ENCODE measurements at places on chromosomes 12 and 14.

- peak; percentile 25 for DNase-seq
Observed at GRCh38 chr14:76710056-76711010, 50.9 kb upstream of the VASH1 start.

GRCh38 chr14:101947577-101947903 is 16.8 kb upstream of the DYNC1H1 start:
- no peak for DNase-seq

DNA sequence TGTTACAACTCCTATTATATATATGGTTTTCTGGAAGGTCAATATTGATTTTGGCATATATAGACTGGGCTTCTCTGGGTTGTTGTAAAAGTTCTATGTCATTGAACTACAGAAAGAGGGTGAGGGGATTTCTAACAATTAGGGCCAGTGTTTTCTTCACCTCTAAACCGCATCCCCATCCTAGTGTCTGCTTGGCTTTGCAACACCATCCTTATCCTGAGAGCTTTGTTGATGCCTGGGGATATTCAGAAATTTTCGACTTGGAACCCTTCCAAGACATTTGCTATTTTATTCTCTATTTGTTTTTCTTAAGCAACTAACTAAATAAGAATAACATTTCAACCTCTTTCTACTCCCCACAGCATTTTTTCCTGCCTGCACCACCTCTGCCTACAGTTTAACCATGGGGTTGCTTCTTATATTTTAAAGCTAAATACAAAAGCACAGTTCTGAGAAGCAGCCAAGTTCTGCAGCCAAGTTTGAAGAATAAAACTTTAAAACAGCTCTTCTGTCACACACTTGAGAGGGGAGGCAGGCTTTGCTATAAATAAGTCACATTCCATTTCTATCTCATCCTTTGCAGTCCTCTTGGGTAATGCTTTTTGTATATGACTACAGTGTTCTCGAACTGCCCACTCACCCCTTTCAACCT is 53.4 kb downstream of the RGS6 start:
- DNase-seq: no peak

DNA sequence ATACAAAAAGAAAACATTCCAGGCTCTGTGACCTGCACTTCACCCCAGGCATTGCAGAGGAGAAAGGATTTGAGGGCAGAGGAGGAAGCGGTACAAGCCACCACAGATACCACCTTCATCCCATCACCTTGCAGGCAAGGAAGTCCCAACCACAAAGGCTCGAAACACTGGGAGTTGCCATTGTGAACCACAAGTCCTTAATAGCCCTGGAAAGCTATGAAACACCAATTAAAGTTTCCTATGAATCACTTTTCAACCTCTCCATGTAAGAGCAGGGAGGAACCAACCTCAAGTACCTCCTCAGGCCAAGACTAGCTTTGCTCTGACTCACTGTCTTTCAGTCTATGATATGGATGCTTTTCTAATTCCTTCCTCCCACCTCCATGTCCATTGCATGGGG is 27.0 kb downstream of the MAP3K9 start:
- DNase-seq: peak; percentile 26

GRCh38 chr14:66662374-66662773 is 154.4 kb downstream of the GPHN start:
- no peak for DNase-seq

DNA sequence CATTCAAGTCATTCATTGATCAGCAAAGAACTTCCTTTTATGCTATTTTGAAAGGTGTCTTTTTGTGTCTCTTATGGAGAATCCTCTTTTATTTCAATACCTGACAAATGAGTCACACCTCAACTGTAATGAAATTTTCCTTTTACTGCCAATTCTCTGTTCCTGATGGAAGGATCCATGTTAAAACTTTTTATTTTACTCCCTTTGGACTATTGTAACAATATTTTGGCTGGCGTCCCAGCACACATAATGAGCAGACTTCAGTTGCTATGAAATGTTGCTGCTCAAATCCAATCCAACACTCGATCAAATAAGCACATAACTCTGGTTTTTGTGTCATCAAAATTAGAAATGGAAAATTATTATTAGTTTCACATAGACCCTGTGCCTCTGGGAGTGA is 21.9 kb upstream of the SLC15A5 start:
- DNase-seq: no peak

GRCh38 chr14:100144645-100144995 is 14.8 kb downstream of the DEGS2 start:
- DNase-seq: no peak

DNA sequence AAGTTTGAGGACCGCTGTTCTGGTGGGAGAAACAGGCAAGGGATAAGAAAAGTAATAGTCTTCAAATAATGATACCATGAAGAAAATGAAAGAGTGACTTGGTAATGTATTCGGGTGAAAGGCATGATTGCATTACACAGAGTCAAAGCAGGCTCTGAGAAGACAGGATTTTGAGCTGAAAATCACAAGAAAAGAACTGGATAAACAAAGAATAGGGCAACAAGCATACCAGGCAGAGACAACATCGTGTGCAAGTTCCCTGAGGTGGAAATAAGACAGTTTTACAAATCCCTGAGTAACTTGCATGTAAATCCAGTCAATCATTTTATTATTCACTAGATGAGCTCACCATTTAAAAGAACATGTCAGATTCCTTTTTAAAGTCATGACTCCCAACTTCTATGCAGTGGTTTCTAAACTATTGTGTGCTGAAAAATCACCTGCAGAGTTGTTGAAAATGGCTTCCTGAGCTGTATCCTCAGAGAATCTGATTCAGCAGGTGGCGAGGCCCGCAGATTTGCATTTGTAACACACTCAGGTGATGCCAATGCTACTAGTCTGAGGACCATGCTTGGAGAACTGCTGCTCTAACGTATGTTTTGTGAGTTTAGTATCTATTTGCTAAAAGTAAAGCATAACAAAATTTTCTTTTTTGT is 133.0 kb upstream of the ABCD2 start:
- no peak for DNase-seq

DNA sequence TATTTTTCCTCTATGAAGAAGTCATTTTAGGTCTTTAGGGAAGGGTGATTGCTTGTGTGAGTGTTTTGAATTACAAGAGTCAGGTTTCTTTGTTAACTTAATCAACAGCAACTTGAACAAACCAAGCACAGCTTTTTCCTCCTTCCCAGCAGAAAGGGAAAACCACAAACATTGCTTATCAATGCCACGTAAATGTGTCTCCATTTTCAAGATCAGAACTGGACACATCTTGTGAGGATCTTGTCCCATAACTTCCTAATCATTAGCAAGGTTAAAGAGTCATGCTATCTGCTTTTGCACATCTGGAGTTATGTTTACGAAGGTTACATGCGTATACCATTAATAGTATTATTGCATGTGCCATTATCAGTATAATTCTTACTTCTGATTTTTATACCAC is 248.0 kb upstream of the FLRT2 start:
- DNase-seq: no peak

GRCh38 chr12:84964048-84964447 is 51.4 kb upstream of the SLC6A15 start:
- DNase-seq: no peak

DNA sequence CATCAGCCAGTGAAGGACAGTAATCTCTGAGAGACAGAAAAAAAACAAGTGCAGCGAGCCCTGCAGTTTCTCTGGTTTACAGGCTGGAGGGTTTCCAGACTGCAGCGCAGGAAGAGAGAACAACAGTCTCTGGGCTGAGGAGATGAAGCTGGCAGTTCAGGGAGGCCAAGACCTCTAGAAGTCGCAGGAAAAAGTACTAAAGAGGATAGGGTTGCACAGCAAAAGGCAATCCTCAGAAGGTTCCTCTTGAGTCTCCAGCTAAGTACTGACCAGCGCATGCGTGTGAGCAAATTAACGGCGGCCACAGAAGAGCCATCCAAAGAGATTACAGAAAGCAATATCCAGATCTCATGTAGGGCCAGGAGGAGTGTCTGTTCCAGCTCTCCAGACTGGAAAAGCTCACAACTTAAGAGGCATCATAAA is 12.2 kb upstream of the CCDC60 start:
- no peak for DNase-seq

DNA sequence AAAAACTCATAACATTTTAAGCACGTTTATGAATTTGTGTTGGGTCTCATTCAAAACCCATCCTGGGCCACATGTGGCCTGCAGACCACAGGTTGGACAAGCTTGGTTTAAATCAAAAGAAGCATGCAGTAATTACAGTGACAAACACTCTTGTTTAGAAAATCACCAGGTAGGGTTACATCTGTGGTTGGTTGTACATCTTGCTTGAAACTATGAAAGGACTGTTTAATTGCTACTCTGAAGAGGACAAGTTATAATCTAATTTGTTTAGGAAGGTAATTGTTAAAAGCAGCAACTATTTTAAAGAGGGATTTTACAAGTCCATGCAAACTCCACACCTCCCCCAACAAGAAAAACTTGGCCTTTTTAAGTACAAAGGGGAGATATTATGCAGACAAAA is 4.0 kb downstream of the TRIP11 start:
- DNase-seq: no peak

GRCh38 chr12:100733817-100734593 is 60.6 kb upstream of the ANO4 start:
- DNase-seq: no peak

DNA sequence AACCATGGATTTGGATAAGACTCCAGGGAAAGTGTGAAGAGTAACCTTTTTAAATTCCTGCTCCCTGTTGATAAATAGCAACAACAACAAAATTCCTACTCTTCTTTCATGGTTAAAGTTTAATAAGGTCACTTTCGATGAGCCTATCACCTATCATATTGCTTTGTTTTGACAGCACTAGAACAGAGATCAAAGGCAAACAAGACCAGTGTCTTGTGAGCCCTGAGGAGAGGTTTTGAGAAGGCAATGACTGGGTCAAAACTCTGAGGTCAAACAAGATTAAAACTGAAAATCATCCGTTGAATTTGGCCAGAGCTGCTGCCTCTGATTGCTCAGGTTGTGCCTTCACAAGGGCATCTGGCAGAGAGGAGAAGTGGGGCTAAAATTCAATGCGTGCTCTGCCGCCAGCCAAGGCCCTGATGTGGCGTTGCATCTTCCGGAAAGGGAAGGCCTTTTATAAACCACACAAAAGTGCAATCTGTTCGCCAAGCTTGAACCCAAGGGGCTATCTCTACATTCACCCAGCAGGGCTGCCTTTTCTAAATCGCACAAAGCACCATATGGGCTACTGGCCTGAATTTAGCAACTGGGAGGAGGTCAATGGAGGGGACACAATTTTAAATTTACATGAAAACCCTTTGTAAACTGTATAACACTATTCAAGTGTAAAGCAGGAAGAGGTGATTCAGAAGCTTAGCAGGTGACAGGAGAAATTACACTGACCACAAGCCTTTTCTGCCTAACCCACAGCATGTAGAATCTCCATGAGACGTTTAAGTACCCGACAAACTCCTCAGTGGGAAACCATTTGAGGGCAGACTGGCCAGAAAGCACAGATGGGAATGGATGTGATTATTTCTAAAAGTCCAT is 140.8 kb downstream of the DAD1 start:
- peak; percentile 70 for DNase-seq

GRCh38 chr14:90556012-90556477 is 159.2 kb downstream of the CALM1 start:
- DNase-seq: no peak

- DNase-seq: no peak
Observed at GRCh38 chr12:4158306-4158705, 115.3 kb upstream of the CCND2 start.

DNA sequence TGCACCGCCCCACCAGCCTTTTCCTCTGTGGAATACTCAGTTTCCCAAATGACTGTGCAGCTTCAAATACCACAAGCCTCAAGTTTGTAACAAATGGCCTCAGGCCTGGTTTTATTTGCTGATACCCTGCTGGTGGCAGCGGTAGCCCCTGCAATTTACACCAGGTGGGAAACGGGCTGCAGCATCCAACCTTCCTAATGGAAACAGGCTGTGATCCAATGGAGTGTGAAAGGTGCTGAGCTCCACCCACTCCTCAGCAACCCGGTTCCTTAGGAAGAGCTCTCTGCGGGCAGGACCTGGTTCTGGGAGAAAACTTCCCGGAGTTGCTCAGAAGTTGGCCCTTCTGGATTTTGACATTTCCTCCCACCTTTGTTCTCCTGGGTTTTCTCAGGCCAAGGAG is 41.7 kb upstream of the LTA4H start:
- DNase-seq: no peak

- DNase-seq: no peak
Observed at GRCh38 chr12:40436564-40436963, 211.8 kb downstream of the LRRK2 start.

- no peak for DNase-seq
Observed at GRCh38 chr14:83289896-83290295, 1756.2 kb upstream of the SEL1L start.

DNA sequence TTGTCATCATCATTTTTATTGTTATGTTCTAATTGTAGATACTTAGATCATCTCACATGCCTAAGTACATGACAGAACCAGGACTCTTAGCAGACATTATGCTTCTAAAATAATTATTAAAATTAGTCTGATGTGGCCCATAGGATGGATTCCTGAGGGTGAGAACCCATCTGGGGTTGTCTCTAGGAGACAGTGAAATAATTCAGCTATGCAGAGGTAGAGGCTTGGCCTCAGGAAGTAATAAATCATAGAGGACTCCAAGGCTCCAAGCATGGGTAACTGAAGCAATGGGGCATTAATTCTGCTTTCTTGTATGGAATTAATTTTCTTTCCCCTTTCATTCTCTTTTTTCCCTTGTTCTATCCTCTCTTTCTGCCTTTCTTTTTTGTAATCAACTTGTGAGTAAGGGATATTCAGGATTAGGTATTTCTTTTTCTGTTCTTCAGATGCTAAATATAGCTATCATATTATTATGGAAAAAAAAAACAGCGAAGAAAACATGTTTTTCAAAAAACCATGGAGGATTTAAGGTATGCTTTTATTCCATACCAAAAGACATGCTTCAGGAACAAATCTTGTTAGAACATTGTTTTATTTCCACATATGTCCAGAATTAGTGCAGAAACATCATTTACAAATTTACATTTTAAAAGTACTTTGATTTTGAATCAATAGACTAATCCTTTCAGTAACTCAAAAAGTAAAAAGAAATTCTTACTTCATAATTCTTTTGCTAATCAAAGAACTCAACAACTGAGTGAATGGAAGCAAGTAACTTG is 263.2 kb downstream of the TRHDE start:
- DNase-seq: no peak

DNA sequence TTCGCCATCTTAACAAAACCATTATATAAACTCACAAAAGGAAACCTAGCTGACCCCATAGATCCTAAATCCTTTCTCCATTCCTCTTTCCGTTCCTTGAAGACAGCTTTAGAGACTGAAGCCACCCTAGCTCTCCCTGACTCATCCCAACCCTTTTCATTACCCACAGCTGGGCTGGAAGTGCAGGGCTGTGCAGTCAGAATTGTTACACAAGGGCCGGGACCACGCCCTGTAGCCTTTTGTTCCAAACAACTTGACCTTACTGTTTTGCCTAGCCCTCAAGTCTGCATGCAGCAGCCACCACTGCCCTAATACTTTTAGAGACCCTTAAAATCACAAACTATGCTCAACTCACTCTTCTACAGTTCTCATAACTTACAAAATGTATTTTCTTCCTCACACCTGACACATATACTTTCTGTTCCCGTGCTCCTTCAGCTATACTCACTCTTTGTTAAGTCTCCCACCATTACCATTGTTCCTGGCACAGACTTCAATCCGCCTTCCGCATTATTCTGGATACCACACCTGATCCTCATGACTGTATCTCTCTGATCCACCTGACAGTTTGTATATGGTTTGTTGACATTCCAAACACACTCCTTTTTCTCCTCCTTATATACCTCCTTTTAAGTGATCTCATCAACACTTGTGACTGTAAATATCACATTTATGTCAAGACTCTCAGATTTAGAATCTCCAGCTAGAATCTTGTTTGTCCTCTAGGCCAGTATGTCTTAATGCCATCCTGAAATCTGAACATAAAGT is 208.7 kb downstream of the KITLG start:
- no peak for DNase-seq
